NCI-H345 (cell line): ENCODE measurements at places on chromosomes 1 and 21.
A peak's percentile ranks its signal among the peaks of the same experiment; 100 is the strongest.

- peak; percentile 66 for DNase-seq
Observed at GRCh38 chr1:27726173-27727044, 648 bp downstream of the FAM76A start.

DNA sequence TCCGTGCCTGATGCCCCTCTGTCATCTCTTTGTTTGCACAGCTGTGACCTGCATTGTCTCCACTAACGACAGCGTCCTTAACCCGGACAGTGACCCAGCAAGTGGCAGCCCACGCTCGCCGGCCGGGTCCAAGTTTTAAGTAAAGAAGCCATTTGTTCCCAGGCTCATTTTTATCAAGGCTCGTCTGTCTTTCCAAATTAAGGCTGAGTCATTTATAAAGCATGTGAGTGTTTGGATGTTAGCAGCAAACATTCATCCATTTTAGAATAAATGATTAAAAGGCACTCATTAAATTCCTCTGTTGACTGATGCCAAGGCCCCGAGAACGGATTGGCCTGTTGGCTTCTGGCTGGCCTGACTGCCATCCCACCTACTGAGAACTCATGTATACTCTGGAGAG, 514.5 kb downstream of the NPHP4 start:
- DNase-seq, result no peak

DNA sequence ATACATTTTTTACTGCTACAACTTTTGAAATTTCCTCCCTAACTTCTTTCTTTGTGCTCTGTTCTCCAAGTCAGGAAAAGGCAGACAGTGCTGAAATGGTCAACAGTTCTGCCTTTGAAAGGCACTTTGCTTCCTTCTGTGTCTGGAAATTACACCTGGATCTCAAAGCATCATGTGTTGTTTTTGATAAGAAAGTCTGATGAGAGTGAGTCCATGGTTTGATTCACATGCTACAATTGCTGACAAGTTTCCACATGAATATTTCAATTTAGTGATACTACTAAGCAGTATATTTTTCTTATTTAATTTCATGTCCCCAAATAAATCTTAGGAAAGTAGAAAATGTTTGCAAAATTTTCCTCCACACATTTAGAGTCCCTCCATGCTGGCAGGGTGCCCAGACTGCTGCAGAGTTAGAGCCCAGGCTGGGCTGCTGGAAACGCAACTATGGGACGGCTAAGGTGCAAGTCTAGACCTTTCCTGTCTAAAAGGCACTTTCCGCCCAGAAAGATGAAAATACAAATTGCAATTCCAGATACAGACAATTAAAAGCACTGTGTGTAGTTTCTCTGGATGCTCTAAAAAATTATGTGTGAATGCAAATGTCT, 96.6 kb upstream of the RUNX1 start:
- peak; percentile 34 for DNase-seq

GRCh38 chr1:211752317-211752716, 76.9 kb upstream of the NEK2 start:
- no peak for DNase-seq

DNA sequence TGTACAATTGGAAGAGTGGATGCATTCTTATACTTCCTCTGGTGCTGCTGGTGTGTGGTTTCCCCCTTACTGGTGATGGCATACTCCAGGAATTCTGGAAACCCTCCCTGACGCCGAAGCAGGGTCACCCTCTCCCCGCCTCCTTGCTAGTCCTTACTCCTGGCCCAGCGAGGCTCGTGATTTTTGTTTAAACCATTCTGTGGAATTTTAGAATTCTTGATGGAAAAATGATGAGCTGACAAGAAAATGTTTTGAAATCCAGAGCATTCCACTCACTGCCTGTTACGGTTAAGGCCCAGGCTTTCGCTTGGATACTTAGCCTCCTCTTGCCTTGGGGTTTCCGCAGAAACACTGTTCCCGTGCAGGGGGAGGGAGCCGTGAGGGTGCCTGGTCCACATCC, 41.1 kb downstream of the IL6R start:
- DNase-seq, result no peak

GRCh38 chr1:15760520-15761211, 2.1 kb downstream of the FBLIM1 start:
- no peak for DNase-seq

GRCh38 chr1:225896937-225897549, 8.1 kb upstream of the LEFTY1 start:
- DNase-seq, result no peak
